ENCODE measurements at places on chromosomes 4 and X. TPM values are rescaled to one million over a fixed set of nuclear protein-coding genes. Genes with fewer than 3 reads are reported as not detected.
A peak's percentile ranks its signal among the peaks of the same experiment; 100 is the strongest.

DNA sequence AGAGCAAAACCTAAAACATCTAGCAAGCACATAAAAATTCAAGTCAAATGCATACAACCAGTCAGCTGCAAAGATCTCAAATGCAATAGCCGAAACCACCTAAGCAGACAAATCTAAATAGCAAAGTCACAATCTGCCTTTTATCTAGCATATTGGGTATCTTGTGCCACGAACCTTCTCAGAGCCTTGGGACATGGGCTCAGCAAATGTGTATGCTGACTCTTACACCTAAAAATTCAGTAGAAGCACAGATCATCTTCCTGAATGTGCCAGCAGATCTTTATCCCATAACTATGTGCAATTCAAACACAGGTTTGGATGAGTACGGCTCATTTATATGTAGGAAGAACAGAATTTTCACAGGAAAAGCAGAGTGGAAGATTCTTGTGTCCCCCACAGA lies 492.1 kb downstream of the INPP4B start:
- H3K4me1 ChIP-seq: peaks cover 76% of the 10 kb centered on the region
- H3K4me3 ChIP-seq: no peak overlapping the region
- H3K27me3 ChIP-seq: no peaks in the 10 kb centered on the region
- DNase-seq: no peak
- H3K36me3 ChIP-seq: no peaks in the 10 kb centered on the region

DNA sequence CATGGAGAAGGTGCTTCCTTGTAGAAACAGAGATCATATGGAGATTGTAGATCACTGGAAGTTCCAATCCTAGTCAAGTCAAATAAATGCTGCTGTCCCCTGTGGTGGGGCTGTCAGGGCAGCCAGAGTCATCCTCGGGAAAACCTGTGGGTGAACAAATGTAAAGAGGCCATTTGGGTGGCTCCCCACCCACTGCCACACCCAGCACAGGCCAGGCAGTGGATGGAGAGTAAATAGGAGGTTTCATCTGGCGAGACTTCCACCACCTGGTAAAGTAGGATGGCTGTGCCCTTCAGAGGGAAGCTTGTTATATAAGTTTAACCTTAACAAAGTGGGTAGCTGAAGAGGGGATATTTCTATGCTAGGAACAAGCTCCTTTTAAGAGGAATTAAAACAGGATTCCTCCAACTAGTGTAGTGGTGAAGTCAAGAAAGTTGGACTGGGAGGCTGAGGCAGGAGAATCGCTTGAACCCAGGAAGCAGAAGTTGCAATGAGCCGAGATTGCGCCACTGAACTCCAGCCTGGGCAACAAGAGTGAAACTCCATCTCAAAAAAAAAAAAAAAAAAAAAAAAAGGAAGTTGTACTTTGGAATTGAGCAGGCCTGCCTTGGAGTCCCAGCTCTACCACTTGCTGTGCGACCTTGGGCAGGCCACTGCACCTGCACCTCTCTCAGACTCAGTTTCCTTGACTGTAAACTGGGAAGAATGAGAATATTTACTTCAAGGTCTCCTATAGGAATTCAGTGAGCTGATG lies 273.7 kb downstream of the PTTG2 start:
- H3K36me3 ChIP-seq: no peaks in the 10 kb centered on the region
- H3K27ac ChIP-seq: no peak overlapping the region
- H3K4me1 ChIP-seq: peaks cover 12% of the 10 kb centered on the region
- no peak overlapping the region for H3K4me3 ChIP-seq
- DNase-seq: no peak

DNA sequence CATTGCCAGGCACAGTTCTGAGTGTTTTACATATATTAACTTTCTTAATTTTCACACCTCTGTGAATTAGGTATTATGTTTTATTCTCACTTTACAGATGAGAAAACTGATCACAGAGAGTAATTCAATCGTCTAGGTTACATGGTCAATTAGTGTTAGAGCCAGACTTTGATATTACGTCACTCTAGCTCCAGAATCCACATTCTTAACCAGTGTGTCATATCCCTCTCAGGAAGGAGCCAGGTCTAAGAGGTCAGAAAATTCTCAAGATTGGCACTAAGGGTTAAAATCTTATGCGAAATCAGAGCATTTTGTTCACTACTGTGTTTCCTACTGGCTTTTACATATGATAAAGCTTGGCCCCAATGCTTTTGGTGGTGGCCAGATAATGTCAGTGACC lies 7.4 kb downstream of the DMP1 start:
- no peak for DNase-seq
- H3K4me3 ChIP-seq: no peak overlapping the region
- H3K36me3 ChIP-seq: no peaks in the 10 kb centered on the region
- H3K27ac ChIP-seq: no peak overlapping the region

- no peak overlapping the region for H3K27ac ChIP-seq
- peaks cover 10% of the 10 kb centered on the region for H3K36me3 ChIP-seq
- H3K4me1 ChIP-seq: peaks cover 4% of the 10 kb centered on the region
- no peak for DNase-seq
- no peak overlapping the region for H3K4me3 ChIP-seq
- no peaks in the 10 kb centered on the region for H3K27me3 ChIP-seq
Observed at GRCh38 chrX:150771116-150771515, 77.9 kb downstream of the MTMR1 start.

- no peak overlapping the region for H3K27ac ChIP-seq
- no peak overlapping the region for H3K4me3 ChIP-seq
- no peaks in the 10 kb centered on the region for H3K27me3 ChIP-seq
- DNase-seq: peak; percentile 19
Observed at GRCh38 chr4:8333726-8334460, 64.3 kb downstream of the HTRA3 start.

- no peaks in the 10 kb centered on the region for H3K36me3 ChIP-seq
- no peaks in the 10 kb centered on the region for H3K27me3 ChIP-seq
- no peak overlapping the region for H3K27ac ChIP-seq
- no peaks in the 10 kb centered on the region for H3K4me1 ChIP-seq
- no peak overlapping the region for H3K4me3 ChIP-seq
- DNase-seq: no peak
Observed at GRCh38 chr4:177225605-177226004, 84.1 kb upstream of the NEIL3 start.

GRCh38 chrX:46796574-46797191 lies 37.8 kb upstream of the SLC9A7 start:
- H3K27me3 ChIP-seq: no peaks in the 10 kb centered on the region
- H3K4me1 ChIP-seq: no peaks in the 10 kb centered on the region
- no peak overlapping the region for H3K27ac ChIP-seq
- peak; percentile 75 for DNase-seq
- H3K4me3 ChIP-seq: no peak overlapping the region
- H3K36me3 ChIP-seq: no peaks in the 10 kb centered on the region

CWH43 gene
- total RNA-seq: not detected

CLNK gene
- not detected for total RNA-seq

DNA sequence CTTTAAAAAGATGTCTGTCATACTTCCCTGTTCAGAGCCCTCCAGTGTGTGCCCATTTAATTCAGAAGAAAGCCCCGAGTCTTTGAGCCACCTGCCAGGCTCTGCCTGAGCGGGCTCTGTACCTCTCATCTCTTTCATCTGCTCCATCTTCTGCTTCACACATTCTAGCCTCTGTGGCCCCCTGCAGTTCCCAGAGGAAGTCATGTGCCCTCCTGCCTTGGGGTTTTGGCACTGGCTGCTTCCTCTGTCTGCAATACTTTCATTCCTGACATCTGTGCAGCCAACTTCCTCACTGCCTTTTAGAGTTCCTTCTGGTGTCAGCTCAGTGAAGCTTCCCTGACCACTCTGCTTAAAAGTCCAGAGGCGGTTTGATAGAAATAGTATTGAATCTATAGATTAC lies 6.2 kb upstream of the STK32B start:
- DNase-seq: no peak
- H3K36me3 ChIP-seq: no peaks in the 10 kb centered on the region
- peaks cover 11% of the 10 kb centered on the region for H3K4me1 ChIP-seq
- peaks cover 57% of the 10 kb centered on the region for H3K27me3 ChIP-seq
- H3K27ac ChIP-seq: no peak overlapping the region
- no peak overlapping the region for H3K4me3 ChIP-seq

DNA sequence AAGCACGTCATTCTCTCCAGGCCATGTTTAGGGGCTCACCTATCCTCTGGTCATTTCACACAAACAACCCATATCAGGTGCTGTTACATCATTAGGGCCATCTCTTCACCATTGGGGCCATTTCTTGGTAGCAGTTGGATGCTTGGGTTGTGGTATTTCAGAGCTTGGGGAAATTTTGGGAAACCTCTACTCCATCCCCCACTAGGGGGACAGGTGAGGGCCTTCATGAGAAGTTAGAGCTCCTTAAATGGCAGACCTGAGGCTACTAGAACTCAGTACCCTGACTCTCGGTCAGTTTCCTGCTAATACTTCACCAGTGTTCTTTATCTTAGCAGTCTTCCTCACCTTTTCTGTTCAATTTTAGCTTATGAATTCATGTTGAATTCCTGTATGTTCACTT lies 50.2 kb downstream of the ZNF827 start:
- DNase-seq: no peak
- H3K4me3 ChIP-seq: no peak overlapping the region
- peaks cover 11% of the 10 kb centered on the region for H3K4me1 ChIP-seq
- H3K27me3 ChIP-seq: no peaks in the 10 kb centered on the region
- peaks cover 40% of the 10 kb centered on the region for H3K36me3 ChIP-seq

- no peaks in the 10 kb centered on the region for H3K36me3 ChIP-seq
- no peak for DNase-seq
- no peaks in the 10 kb centered on the region for H3K4me1 ChIP-seq
- H3K27me3 ChIP-seq: no peaks in the 10 kb centered on the region
Observed at GRCh38 chrX:99117011-99117410, 1293.1 kb downstream of the PCDH19 start.

GRCh38 chr4:151045907-151046306 lies 30.8 kb upstream of the LRBA start:
- no peak overlapping the region for H3K27ac ChIP-seq
- DNase-seq: no peak
- H3K27me3 ChIP-seq: no peaks in the 10 kb centered on the region
- H3K36me3 ChIP-seq: no peaks in the 10 kb centered on the region
- H3K4me1 ChIP-seq: no peaks in the 10 kb centered on the region

GRCh38 chrX:32966821-32967355 lies 244.5 kb downstream of the DMD start:
- H3K4me3 ChIP-seq: no peak overlapping the region
- DNase-seq: no peak
- no peak overlapping the region for H3K27ac ChIP-seq
- H3K36me3 ChIP-seq: no peaks in the 10 kb centered on the region
- H3K27me3 ChIP-seq: no peaks in the 10 kb centered on the region

- H3K27ac ChIP-seq: no peak overlapping the region
- no peaks in the 10 kb centered on the region for H3K36me3 ChIP-seq
- DNase-seq: no peak
- peaks cover 2% of the 10 kb centered on the region for H3K27me3 ChIP-seq
Observed at GRCh38 chr4:105543881-105544280, 8.5 kb upstream of the ARHGEF38 start.
